ENCODE measurements at places on chromosomes 3 and 15.

DNA sequence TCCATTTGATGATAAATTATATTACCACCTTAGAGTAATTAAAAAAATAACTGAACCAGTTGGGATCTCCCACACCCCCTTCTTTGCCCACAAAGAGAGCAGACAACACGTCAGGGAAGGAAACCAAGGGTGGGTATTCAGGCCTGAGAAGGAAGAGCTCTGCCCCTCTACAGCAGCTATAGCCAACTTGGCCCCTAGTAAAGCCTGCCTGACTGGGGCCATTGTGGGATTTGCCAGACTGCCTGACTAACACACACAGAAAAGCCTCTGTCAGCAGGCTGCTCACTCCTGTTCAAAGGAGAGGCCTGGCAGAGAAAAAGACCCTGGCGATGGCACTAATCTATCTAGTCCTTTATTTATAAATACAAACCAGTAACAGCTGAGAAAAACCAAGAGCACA is 41.4 kb downstream of the ATP8B4 start:
- DNase-seq: no peak

- no peak for DNase-seq
Observed at GRCh38 chr3:191369616-191370010, 39.3 kb upstream of the UTS2B start.

DNA sequence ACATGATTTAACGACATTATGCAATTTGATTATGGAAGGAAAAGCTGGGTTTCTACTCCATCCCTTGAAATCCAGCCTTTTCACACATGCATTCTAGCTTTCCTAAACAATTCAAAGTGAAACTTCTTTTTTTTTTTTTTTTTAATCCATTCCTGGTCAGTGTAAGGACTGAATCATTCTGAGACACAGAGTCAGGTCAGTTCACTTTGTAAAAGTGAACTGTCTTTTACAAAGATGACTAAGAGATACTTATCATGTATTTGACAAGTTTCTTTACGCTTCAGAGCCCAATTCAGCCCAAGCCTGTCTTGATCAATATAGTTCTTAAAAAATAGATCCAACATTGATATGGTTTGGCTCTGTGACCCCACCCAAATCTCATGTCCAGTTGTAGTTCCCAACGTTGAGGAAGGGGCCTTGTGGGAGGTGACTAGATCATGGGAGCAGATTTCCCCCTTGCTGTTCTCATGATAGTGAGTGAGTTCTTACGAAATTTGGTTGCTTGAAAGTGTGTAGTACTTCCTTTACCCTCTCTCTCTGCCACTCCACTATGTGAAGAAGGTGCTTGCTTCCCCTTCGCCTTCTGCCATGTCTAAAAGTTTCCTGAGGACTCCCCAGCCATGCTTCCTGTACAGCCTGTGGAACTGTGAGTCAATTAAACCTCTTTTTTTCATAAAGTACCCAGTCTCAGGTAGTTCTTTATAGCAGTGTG is 345.6 kb upstream of the THBS1 start:
- DNase-seq: no peak

GRCh38 chr3:184239708-184240107 is 9.1 kb downstream of the ALG3 start:
- no peak for DNase-seq

DNA sequence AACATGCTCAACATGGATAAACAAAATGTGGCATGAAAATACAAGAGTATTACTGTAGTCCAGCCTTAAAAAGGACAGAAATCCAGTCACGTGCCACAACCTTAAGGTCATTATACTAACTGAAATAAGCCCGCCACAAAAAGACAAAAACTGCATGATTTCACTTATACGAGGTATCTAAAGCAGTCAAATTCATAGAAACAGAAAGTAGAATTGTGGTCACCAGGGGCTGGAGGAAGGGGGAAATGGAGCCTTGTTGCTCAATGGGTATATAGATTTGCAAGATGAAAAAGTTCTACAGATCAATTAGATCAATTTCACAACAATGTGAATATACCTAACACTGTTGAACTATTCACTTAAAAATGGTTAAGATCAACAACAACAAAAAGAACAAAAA is 7.4 kb downstream of the GLB1 start:
- no peak for DNase-seq

DNA sequence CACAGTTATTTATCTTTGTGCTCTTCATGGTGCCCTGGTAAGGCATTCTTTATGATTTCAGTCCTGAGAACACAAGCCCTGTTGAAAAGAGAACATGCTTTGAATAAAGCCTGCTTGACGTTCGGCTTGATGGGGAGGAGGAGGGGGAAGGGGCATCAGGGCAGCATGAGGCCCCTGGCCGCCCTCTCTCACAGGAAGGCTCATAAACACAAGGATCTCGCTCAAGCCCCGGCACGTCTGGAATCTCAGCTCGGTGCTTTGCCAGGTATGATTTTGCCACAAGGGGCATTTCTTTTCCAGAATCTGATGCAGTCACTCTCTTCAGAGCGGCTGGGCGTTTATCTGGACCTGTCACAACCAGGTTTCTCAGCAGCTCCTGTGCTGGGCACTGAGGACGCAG is 129.4 kb downstream of the DNAJB8 start:
- no peak for DNase-seq

DNA sequence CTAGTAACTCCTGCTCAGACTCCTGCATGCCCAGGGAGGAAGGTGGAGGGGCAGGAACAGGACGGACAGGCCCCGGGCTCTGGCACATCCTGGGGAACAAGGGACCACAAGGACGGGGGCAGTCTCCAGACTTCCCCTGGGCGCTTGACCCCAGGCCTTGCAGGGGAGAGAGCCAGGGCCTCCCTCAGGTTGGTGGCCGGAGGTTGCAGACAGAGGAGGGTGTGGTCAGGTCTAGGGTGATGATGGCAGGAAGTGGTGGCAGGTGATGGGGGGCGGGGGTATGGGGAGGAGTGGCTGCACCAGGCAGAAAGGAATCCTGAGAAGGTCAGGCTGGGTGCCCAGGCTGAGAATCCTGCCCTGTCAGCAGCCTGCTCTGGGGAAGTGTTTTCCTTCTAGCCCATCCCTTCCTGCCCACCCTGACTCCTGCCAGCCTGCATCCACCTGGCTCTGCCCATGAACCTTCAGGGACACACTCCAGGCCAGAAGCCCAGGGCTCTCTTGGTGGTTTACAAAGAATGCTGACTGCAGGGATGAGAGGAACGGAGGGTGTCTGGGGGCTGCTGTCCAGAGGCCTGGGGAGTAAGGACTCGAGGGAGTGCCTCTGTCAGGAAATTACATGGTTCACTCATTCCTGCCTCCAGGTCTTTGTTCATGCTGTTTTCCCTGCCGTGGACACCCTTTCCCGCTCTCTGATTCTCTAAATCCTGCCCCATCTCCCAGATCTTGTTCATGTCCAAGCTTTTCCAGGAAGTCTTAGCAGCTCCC is 15.8 kb downstream of the LOXL1 start:
- DNase-seq: peak; percentile 31

GRCh38 chr15:41930867-41931222 is 37.0 kb upstream of the SPTBN5 start:
- DNase-seq: no peak

DNA sequence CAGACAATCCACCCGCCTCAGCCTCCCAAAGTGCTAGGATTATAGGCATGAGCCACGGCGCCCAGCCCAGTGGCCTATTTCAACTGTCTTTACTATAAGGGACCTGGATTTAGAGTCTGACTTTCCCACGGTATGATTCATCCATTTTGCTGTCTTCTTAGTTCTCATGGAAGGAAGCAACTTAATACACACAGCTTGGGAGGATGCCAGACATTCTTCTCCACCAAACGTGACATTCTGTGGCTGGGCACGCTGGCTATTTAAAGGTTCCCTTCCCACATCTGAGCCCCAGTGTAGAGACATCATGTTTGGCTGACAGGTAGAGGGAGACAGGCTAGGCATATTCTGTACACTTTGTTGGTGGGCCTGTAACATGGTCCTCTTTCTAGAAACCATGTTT is 26.2 kb downstream of the FAM43A start:
- no peak for DNase-seq

DNA sequence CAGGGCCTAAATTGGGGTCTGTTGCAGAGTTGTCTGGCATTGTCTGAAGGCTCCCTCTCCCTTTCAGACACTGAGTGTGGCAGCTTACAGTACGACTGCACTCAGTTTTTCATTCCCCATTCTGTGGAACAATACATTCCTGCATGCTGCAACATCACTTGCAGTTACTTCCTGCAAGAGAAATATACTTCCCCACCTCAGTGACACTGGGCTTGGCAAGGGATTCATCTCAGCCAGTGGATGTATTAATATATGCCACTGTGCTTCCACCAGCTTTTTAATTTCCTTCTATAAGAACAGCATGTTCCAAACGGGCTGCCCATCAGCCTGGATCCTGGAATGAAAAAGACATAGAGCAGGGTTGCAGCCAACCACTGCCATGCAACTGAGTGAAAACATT is 23.1 kb downstream of the B3GALNT1 start:
- DNase-seq: no peak

DNA sequence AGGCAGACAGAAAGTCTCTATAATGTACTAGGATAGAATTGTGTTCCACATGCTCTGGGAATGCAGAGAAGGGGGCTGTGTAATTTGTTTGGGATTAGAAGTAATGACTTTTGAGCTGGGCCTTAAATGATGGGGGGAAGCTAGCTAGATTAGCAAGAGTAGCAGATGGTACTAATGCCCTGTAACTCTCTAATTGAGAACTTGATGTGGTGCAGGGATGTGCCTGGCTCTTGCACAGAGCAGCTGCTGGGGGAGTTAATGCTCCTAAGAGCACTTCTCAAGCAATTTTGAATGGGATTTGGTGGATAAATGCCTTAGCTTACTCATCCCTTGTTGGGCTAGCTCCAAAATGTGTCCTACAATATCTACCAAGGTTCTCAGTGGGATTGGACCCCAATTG is 12.4 kb upstream of the SYN2 start:
- no peak for DNase-seq

DNA sequence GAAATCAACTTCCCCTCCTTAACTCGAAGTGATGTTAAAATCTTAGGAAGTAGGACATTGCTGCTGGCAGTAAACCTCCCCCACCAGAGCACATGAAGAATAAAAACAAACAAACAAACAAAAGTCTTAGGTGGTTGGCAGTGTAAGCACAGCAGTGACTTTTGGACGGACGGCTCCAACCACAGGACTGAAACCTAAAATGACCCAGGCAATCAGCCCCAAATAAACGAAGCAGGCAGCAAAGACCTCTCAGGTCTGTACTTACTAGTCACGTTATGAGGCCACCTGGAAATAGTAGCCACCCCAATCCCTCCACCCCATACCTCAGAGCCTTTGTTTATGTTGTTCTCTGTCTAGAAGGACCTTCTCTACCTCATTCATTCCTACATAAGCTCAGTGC is 33.5 kb upstream of the HES1 start:
- no peak for DNase-seq

DNA sequence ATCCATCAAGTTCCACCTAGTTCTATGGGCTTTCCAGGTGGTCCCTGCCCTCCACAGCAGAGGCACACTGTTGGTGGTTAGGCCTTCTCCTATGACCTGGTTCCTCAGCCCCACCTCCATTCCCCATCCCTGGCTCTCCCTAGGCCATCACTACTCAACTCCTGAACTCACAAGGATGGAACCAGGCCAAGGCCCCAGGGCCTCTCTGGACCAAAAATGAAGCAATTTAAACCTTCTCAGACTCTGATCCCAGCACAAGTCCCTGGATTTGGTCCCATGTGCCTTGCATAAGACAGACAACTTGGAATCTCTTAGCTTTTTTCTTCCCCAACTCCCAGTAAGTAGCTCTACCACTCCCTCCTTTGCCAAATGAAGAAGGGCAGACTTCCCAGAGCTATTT is 14.4 kb upstream of the ACAN start:
- DNase-seq: no peak

GRCh38 chr15:70748281-70748747 is 15.0 kb downstream of the UACA start:
- DNase-seq: no peak

DNA sequence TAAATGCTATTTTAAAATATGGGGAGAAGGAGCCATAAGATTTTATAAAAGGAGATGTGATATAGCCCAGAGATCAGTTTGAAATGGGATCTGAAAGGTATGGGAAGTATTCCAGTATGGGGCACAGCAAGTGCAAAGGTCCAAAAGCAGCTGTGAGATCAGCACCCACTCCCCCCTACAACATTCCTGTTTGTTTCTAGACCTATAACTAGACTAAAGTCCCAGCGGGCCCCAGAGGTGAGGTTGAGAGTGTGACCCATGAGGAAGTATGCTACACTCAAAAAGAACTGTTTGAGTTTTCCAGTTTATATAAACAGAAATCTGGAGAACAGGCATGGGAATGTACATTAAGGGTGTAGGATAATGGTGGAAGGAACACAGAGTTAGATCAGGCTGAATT is 152.5 kb downstream of the TBC1D5 start:
- DNase-seq: no peak

DNA sequence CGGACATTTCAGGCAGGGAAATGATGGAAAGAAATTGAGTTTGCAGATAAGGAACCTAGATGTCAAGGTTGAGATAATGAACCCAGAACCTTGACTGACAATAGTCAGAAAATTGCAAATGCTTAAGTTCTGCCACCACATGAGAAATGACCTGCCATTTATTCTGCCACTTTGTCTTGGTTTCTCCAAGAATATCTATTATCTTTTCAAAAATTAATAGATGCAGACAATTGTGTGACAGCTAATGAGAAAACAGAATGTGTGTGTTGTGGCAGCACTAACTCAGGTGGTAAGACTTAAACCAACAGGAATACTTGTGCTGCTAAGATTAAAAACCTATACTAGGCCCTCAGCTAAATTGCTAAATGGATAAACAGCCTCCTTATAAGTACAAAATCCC is 52.3 kb downstream of the CADPS start:
- DNase-seq: no peak

- no peak for DNase-seq
Observed at GRCh38 chr15:80455051-80455648, 51.0 kb downstream of the ARNT2 start.

- no peak for DNase-seq
Observed at GRCh38 chr3:13281507-13282357, 138.4 kb downstream of the NUP210 start.

DNA sequence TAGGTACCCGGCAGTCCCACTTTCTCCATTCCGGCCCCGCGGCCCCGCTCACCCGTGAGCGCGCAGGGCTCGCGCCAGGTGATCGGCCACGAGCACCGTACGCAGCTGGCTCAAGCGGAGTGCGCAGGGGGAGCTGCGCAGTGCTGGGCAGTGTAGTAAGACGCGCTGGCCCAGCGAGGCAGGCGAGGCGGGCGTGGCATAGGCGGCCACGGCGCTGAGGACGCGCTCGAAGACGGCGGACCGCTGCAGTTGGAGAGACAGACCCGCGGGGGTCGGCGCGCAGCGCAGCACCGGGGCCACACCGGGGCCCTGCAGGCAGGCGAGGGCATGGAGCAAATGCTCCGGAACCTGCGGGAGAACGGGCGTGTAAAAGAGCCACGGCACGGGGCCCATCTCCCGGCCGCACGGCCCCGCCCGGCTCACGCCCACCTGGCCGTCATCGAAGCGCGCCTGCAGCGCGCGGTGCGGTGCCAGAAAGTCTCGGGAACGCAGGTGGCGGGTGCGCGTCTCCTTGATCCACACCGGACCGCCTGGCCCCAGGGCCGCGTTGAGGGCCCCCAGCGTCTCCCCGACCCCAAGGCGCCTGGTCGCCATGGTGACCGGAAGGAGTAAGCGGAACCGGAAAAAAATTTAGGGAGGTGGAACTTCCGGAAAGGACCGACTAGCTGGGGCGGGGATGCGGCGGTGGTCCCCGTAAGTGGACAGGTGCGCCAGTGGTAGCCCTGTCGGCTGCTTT is at the start of gene DALRD3:
DALRD3 (minus strand) TSS at position 610 of the 736 bp plus-strand sequence; CDS start at position 594, 16 bp downstream.
- DNase-seq: peak; percentile 26

- no peak for DNase-seq
Observed at GRCh38 chr3:48694610-48695392, 9.1 kb upstream of the NCKIPSD start.

- no peak for DNase-seq
Observed at GRCh38 chr3:108472001-108472591, 38.3 kb downstream of the MYH15 start.

All from activated T-helper 1 cell treated with Interleukin-2 at 50 U/mL for 16 hours (primary cell).